ENCODE measurements at places on chromosomes 1 and 21. TPM values are rescaled to one million over a fixed set of nuclear protein-coding genes. Genes with fewer than 3 reads are reported as not detected.

ZNF648 gene
- total RNA-seq: not detected

ETV3L gene
- 0.96 TPM for total RNA-seq

PGLYRP4 gene
- total RNA-seq: 0.74 TPM

LMOD1 gene
- 0.15 TPM for total RNA-seq

NR5A2 gene
- total RNA-seq: 0.21 TPM

HCRTR1 gene
- not detected for total RNA-seq

FCGR3A gene
- total RNA-seq: not detected

KIF14 gene
- total RNA-seq: 13.8 TPM

NEK2 gene
- 28.7 TPM for total RNA-seq

GNL2 gene
- total RNA-seq: 71.6 TPM

DNA sequence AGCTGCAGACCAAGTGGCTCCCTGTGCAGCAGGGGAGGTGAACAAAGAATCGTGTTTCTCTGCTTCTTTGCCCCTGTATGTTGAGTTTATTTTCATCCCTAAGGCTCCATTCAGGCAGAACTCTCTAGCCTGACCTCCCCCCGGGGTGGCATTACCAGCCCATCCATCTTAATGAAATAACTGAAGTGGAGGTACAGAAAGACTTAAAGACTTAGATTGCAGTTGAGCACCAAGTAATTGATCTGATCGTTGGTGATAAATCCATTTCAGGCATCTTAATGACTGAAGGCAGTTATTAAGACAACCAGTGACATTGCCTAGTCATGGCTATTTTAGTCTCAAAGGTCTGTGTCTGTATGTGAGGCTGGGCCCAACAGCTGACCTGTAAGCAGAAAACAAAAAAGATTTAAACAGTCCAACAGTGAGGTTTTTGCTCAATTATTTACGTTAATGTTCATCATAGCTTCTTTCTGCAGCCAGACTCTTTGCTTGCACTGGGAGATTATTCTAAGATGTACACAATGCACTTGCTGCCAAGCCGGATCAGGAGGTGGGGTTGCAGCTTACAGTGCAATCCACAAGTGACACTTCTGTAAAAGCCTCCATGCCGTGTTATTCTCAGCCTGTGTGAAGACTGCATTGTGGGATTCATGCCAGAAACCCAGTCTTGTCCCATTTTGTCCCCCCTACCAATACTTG, 363.0 kb upstream of the DUSP10 start:
- H3K36me3 ChIP-seq: no peaks in the 10 kb centered on the region
- H3K4me1 ChIP-seq: no peaks in the 10 kb centered on the region
- no peak for DNase-seq

DNA sequence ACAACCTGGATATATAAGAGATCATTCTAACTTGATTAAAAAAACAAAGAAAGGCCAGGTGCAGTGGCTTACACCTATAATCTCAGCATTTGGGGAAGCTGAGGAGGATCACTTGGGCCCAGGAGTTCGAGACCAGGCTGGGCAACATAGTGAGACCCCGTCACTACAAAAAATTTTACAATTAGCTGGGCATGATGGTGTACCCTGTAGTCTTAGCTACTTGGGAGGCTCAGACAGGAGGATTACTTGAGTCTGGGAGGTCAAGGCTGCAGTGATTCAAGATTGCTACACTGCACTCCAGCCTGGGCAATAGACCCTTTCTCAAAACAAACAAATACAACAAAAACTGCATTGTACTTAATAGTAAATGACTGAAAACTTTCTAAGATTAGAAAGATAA, 169.3 kb downstream of the SLC45A1 start:
- no peaks in the 10 kb centered on the region for H3K4me1 ChIP-seq
- no peak overlapping the region for H3K4me3 ChIP-seq
- H3K36me3 ChIP-seq: peaks cover 3% of the 10 kb centered on the region
- H3K27me3 ChIP-seq: no peaks in the 10 kb centered on the region
- no peak overlapping the region for H3K27ac ChIP-seq

DNA sequence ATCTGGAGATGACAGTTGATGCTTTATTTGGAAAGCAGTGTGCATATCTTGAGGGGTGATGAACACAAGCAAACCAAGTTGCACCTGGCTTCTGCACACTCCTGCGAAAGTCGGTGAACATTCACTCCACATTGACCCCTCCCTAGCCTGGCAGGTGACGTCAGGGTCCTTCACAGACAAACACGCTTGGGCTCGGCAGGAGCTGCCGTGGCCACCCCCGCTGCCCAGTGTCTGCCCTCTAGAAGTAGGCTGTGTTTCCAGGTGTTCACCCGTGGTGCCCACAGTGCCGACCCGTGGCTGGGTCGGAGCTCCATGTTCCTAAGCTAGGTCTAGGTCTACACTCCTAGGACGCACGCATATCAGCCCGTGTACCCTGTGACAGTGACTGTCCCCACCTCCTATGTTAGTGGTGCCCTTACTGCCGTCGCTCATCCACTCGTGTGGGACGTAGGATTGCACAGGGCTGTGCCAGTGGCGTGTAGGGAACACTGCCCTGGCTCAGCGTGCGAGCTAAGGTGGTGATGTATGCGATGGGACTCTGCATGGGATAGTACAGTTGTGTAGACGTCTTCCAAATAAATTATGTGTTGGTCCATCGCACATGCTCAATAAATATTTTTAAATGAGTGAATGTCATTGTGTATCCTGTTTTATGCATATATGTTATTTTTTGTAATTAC, 29.0 kb downstream of the PRMT2 start:
- H3K4me1 ChIP-seq: no peaks in the 10 kb centered on the region
- H3K27ac ChIP-seq: no peak overlapping the region
- no peak overlapping the region for H3K4me3 ChIP-seq
- no peaks in the 10 kb centered on the region for H3K36me3 ChIP-seq

DNA sequence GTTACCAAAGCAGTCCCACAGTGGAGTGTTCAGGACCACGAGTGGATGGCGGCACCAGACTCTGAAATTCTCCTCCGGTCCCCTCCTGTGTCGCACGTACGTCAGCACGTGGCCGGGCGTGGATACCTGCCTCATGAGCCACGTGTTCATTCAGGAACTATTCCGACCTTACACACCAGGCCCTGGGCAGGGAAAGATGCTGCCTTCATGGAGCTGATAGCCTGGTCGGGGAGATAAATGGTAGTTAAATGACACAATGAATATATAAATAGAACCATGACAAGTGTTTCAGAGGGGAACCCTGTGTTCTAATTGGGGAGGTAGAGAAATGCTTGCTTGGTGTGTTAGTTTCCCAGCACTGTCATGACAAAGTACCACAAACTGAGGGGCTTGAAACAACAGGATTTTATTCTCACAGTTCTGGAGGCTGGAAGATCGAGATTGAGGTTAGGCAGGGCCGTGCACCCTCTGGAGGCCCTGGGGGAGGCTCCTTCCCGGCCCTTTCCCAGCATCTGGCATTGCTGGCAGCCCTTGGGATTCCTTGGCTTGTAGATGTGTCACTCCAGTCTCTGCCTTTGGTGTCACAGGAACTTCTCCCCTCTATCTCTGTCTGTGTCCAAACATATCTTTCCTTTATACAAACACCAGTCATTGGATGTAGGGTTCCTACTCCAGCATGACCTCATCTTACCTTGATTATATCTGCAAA, 28.9 kb upstream of the GPR137B start:
- no peaks in the 10 kb centered on the region for H3K4me1 ChIP-seq
- no peak overlapping the region for H3K27ac ChIP-seq
- H3K36me3 ChIP-seq: no peaks in the 10 kb centered on the region
- DNase-seq: no peak

- no peak overlapping the region for H3K4me3 ChIP-seq
- H3K4me1 ChIP-seq: peaks cover 3% of the 10 kb centered on the region
- no peak overlapping the region for H3K27ac ChIP-seq
- DNase-seq: no peak
Observed at GRCh38 chr21:44374601-44375280, 21.3 kb downstream of the TRPM2 start.

GRCh38 chr1:234960722-234961455, 167.7 kb downstream of the TOMM20 start:
- H3K4me3 ChIP-seq: no peak overlapping the region
- H3K36me3 ChIP-seq: no peaks in the 10 kb centered on the region
- H3K4me1 ChIP-seq: peaks cover 69% of the 10 kb centered on the region
- peak overlapping the region; percentile 96 for H3K27ac ChIP-seq

GRCh38 chr1:203272633-203273205, 32.6 kb upstream of the BTG2 start:
- peaks cover 35% of the 10 kb centered on the region for H3K4me1 ChIP-seq
- H3K4me3 ChIP-seq: peak overlapping the region; percentile 63
- no peak overlapping the region for H3K27ac ChIP-seq
- H3K27me3 ChIP-seq: no peaks in the 10 kb centered on the region
- H3K36me3 ChIP-seq: no peaks in the 10 kb centered on the region

GRCh38 chr1:38898653-38899230, 17.4 kb upstream of the GJA9 start:
- H3K4me1 ChIP-seq: no peaks in the 10 kb centered on the region
- H3K4me3 ChIP-seq: no peak overlapping the region
- no peaks in the 10 kb centered on the region for H3K27me3 ChIP-seq
- no peak overlapping the region for H3K27ac ChIP-seq
- no peak for DNase-seq

- H3K27ac ChIP-seq: no peak overlapping the region
Observed at GRCh38 chr1:171298696-171299095, 15.3 kb upstream of the FMO4 start.

DNA sequence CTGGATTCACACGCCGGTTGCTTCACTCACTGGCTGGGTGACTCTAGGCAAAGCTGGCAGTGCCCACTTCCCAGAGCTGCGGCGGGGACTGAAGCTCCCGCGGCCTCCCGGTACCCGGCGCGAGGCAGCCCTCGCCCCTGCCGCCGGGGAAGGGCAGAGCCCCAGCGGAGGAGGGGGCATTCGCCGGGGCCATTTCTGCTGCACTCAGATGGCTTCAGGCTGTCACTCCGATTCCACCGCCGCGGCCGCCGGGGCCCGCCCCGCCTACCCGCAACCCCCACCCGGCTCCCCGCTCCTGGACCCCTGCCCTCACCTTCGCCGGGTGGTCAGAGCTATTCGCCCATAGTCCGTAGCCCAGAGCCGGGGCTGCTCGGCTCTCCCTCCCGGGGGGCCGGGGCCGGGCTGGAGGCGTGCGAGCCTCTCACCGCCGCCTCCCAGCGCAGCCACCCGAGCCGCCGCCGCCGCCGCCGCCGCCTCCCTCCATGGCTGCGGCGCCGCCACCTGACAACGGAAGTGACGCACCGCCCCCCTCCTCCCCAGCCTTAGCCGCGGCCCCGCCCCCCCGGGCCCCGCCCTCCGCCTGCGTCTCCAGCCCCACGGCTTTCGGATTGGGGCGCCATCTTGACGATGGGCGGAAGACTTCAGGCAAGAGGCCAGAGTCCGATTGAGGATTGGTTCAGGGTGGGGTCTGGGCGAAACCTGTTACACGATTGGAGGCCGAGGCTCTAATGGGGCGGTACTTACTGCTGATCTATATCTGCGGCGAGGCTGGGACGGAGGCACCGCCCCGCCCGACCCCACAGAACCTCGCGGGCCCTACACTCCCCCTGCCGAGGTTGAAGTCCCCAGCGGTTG, at the start of gene STK40:
Gene STK40, minus strand, starts transcription at position 515 of the 855 bp plus-strand sequence. CDS start 24,592 bp downstream, outside the sequence.
- peak within 1 kb of the TSS; percentile 99 for H3K27ac ChIP-seq
- peak within 1 kb of the TSS; percentile 85 for H3K4me3 ChIP-seq
- H3K4me1 ChIP-seq: peaks cover 44% of the 10 kb centered on the region
- H3K36me3 ChIP-seq: 0 out of 2 replicates have a peak, but pooled peaks cover 6% of the 10 kb centered on the region
- H3K27me3 ChIP-seq: no peaks in the 10 kb centered on the region

DNA sequence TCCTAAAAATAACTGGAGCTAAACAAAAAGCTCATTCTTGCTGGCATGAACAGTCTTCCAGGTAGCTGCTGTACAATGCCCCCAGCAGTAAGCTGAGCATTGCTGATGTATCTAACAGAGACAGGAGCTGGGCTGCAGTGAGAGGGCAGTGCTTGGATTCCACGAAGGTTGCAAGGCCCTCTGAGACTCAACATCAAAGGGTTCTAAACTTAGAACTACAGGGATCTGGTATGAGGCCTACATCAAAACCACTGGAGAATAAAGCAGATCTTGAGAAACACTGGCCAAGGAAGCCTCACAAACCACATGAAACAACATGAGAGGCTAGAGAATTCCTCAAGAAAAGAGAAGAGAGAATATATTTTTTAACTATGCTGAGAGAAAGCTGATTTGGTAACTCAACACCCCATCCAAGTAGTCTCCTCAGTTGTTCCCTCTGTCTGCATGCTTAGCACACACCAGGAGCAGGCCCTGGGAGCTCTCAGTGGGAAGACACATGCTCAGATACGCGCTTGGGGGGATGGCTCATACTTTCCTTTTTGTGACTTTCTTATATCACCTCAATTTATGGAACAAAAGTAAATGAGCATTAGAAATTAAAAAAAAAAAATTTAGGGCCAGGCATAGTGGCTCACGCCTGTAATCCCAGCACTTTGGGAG, 27.7 kb downstream of the DSTYK start:
- H3K36me3 ChIP-seq: no peaks in the 10 kb centered on the region
- no peaks in the 10 kb centered on the region for H3K4me1 ChIP-seq
- H3K27me3 ChIP-seq: no peaks in the 10 kb centered on the region

- H3K4me3 ChIP-seq: peak within 1 kb of the TSS; percentile 90
- H3K4me1 ChIP-seq: peaks cover 28% of the 10 kb centered on the region
- DNase-seq: peak; percentile 100
- no peaks in the 10 kb centered on the region for H3K36me3 ChIP-seq
Observed at GRCh38 chr1:154974102-154974807, at the start of gene CKS1B. TSS of gene CKS1B (plus strand) at chr1:154974681. CDS start at chr1:154974746, 65 bp downstream.

DNA sequence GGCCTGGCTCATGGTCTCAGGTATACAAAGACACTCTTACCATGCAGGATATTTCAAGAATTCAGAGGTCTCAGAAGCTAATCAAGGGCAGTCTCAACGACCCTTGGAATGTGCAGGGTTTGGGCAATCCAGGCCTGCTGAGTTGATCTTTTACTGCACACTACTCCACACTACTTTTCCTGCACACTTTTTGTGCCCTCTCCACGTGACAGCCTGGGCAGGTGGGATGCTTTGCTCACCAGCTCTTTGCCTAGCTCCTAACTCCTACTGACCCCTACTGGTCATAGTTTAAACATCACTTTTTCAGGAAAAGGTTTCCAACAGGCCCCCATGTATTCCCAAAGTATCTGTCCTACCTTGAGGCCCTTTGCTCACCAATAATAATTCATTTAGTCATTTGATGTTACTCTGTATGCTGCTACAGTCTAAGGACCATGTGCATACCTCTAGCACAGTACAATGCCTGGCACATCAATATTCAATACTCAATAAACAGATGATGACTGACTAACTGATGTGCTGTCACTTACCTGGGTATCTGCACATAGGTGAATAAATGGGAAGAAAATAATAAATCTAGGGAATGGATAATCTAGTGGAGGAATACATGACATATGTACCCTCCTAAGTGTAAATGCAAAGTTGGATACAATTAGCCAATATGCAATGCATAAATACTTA, 9.6 kb downstream of the DUSP23 start:
- no peaks in the 10 kb centered on the region for H3K36me3 ChIP-seq
- H3K27ac ChIP-seq: no peak overlapping the region
- H3K27me3 ChIP-seq: peaks cover 5% of the 10 kb centered on the region
- no peak overlapping the region for H3K4me3 ChIP-seq
- DNase-seq: no peak

All from GM12878 (cell line).